Activated CD4-positive, alpha-beta memory T cell treated with anti-CD3 and anti-CD28 coated beads, Interleukin-2, amount 10 ng/mL, durations not matched to agents 7 days and 5 days (primary cell): ENCODE measurements at places on chromosomes 11 and 22. TPM values are rescaled to one million over a fixed set of nuclear protein-coding genes. Genes with fewer than 3 reads are reported as not detected.

LRRC56 gene
- 2.5 TPM for total RNA-seq

DNA sequence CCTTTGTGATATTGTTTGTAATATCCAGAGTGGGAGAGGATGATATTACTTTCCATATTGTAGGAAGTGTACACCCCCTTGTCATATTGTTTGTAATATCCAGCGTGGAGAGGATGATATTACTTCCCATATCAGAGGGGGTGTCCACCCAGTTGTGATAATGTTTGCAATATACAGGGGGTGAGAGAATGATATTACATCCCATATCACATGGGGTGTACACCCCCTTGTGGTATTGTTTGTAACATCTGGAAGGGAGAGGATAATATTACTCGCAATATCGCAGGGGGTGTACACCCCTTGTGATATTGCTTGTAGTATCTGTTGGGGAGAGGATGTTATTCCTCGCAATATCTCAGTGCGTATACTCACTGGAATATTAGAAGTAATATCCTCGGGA lies 61.5 kb downstream of the PRSS23 start:
- no peak overlapping the region for H3K27ac ChIP-seq
- DNase-seq: no peak
- peaks cover 7% of the 10 kb centered on the region for H3K27me3 ChIP-seq
- H3K36me3 ChIP-seq: no peaks in the 10 kb centered on the region
- H3K4me1 ChIP-seq: no peaks in the 10 kb centered on the region
- H3K4me3 ChIP-seq: no peak overlapping the region

- no peaks in the 10 kb centered on the region for H3K36me3 ChIP-seq
- H3K27ac ChIP-seq: no peak overlapping the region
- peaks cover under 1% of the 10 kb centered on the region for H3K27me3 ChIP-seq
- DNase-seq: no peak
- no peak overlapping the region for H3K4me3 ChIP-seq
These were observed 8.6 kb downstream of the CCDC81 start for GRCh38 chr11:86383041-86383955.

RCN1 gene
- total RNA-seq: 16.3 TPM
